ENCODE measurements at places on chromosomes 3 and 15.
A peak's percentile ranks its signal among the peaks of the same experiment; 100 is the strongest.

DNA sequence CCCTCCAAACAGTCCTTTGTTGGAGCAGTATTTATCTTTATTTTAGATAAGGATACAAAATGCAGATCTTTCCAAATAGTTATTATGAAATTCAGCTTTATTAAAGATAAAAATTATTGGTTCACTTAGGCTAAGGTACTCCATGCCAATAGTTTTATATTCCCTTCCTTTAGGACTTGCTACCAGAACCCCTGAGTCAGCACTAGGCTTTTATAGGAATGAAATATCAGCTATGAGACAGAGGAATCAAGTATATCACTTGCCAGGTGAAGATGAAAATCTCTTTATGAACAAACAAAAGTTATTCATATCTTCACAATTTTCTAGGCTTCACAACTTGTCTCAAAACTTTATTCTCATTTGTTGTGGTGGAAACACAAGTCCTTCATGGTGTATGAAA lies 221.5 kb downstream of the POLQ start:
- no peak for DNase-seq

DNA sequence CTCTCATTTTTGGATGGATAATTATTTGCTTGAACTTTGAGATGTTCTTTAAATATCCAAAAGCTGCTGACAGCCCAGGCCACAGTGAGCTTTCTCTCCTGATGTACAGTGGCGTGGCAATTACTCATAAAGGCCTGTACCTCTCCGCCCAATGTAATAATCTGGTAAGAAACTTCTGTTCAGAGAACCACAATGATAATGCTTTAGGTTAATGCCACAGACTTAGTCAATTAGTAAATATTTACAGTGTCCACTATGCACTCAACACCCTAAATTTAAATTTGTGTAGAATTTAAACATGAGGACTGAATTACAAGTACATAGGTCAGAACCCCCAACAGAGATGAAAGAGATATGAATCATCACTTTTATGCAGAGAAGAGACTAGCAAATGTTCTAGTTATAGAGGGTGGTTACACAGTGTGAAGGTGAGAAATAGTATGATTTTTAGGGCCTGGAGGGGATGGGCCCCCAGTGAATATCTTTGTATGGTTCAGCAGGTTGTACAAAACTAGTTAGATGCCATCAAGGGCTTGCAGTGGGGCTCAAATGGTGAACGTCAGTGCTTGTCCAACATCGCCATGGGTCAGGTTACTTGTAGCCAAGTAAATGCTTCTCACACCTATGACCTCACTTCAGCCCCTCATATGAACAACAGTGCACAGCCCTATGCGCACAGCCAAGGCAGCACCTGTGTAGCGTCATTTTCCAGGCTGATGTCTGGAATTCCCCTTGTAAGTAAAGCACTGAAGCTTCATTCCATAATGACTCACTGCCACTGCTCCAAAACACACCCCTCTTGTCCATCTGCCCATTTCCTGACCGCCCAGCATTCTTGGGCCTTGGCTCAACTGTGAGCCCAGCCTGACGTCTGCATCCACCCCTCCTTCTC lies 13.3 kb downstream of the ABHD2 start:
- DNase-seq = no peak

GRCh38 chr15:71252044-71252739 lies 136.9 kb downstream of the THSD4 start:
- peak; percentile 91 for DNase-seq

GRCh38 chr3:155362808-155363689 lies 69.6 kb upstream of the STRIT1 start:
- no peak for DNase-seq

DNA sequence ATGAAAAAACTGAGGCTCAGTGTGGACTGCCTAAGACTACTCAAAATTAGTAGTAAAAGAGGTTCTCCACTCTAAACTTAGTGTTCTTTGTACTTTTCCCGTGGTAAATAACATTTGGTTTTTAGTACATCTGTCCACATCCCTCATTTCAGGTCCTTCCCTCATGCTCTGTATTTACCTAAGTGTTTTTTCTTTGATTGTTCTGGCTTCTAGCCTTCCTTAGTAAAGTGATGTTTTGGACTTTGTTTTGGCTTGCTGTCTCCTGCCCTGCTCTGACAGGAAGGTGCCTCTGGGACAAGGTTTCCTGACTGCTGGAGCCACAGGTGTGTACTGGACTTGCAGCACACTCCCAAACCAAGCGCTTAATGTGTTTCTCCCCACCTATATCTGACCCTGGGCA lies 29.9 kb upstream of the ALDH1A2 start:
- no peak for DNase-seq
